Activated T-helper 1 cell treated with anti-CD3 and anti-CD28 coated beads, Interleukin-2, amount 50 U/mL, for 16 hours (primary cell): ENCODE measurements at places on chromosomes 6 and 20.

GRCh38 chr6:45666846-45667245 lies 289.1 kb upstream of the SUPT3H start:
- DNase-seq = no peak

GRCh38 chr6:23447731-23448130 lies 678.3 kb upstream of the NRSN1 start:
- no peak for DNase-seq

DNA sequence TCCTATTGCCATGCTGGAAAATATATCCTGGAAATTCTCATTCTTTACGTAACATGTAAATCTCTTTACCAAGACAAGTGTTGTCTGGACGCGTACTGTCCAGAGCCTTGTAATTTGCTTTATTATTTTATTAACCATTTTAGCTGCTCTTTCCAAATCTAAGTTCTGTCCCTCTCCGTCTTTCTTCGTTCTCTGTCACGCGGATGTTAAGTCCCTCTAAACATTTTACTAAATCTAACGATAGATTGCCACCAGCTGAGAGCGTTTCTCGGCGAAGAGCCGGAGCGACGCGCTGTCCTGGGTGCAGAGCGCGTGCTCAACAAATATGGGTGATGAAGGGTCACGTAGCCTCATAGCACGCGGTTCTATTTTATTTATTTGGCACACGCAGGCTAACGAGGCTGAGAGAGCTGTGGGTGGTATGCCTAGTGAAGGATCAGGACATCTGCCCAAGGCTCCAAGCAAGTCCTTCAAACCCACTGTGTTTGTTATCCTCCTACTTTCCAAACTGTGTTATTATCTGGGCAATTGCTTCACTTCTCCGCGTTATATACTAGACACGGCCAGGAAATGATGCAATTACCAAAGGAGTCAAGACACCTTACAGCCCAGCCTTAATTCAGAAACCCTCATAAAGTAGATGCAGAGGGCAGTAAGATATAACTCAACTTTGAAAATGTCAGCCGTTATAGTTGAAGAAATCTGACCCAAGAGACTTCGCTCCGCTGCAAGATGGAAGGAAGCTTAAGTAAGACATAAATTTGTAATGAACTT lies 10.0 kb upstream of the NCOA7 start:
- peak; percentile 35 for DNase-seq

DNA sequence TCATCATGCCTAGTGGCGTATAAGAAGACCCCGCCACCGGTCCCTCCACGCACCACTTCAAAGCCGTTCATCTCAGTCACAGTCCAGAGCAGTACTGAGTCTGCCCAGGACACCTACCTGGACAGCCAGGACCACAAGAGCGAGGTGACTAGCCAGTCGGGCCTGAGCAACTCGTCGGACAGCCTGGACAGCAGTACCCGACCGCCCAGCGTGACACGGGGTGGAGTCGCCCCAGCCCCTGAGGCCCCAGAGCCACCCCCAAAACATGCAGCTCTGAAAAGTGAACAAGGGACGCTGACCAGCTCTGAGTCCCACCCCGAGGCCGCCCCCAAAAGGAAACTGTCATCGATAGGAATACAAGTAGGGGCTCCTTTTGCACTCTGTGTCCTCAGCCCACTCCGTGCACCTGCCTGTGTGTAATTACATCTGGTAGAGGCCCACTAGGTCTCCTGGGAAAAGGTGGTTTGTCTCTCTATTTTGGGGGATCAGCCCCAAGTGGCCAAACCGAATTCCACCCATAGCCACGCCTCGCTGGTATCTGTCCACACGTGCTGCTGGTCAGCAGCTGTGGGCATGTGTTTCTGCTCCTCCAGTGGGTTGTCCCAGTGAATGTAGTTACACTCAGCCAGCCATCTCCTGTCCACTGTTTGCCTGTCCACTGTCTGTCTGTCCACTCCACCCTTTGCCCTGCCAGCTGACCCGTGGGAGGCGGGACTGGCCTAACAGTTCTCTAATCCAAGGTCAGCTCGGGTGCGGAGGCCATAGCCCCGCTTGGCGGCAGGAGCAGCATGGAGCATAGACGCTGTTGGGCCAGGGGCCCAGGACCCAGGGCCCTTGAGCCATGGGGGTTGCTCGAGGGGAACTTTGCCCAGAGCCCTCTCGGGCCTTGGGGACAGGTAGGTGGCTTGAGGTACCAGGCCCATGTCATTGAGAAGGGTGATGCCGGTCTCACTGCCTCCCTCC lies 44.3 kb upstream of the MYL9 start:
- DNase-seq = no peak

DNA sequence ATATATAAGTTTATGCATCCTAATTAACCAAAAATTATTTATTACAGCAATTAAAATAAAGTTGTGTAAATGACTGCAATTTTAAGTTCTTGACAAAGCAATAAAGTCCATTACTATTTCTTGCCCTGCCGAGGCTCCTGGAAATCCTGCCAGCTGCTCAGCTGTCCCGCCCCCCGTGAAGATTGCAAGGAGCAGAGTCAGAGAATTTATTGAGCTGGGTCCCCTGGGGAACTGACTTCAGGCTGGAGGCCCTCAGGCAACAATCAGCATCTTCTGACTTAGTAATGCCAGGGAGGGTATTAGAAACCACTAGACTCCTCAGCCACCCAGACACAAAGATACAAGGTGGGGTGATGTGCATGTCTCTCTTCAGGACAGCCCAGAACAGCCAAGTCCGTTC lies 92.3 kb downstream of the EDN3 start:
- no peak for DNase-seq
